Lung (tissue), 17 donors: ENCODE measurements at places on chromosomes 11 and 22.

- DNase-seq: no peak
These were observed 135.6 kb downstream of the RAB38 start for GRCh38 chr11:88039476-88040147.

DNA sequence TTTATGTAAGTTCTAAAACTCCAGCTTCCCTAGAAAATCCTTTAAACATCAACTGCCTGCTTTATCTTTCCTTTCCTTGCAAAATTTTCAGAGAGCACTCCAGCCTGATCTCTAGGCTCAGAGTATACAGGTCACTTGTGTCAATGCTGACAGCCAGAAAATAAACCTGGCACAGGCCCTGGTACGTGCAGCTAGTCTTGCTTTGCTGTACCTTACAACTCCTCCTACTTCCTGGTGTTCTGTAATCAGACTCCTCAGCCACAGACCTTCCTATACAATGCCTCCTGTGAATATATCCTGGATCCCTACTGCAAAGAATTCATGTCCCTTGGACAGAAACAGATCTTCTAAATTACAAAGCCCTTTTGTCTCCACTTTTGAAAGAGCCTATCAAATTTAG lies 24.2 kb upstream of the TMEM123 start:
- DNase-seq: peak; percentile 45

- peak; percentile 45 for DNase-seq
These were observed at the start of gene HOATZ for GRCh38 chr11:111514216-111515031. TSS of gene HOATZ (plus strand) at chr11:111514778. CDS start at chr11:111514785, 7 bp downstream.

DNA sequence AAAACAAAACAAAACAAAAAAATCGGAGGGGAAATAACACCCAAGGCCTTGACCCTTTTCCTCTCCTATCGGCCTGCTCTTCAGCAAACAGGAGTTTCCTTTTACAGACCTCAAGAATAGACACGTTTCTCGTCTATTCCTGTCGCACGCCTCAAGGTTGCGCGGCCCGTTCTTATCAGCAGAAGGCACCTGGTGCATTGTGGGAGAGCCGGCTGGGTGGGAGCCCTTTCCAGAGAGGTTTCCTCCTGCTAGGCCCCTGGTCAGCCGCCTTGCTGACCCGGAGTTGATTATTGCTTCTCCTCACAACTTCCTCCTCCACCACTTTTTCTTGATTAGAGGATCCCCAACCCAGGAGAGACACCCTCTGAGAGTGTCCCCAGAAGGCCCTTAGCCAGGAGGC lies 497.3 kb downstream of the MIAT start:
- DNase-seq: peak; percentile 37

- no peak for DNase-seq
These were observed 51.0 kb downstream of the SNX19 start for GRCh38 chr11:130865091-130865773.

- no peak for DNase-seq
These were observed 231.9 kb upstream of the ISX start for GRCh38 chr22:34834059-34834458.

- no peak for DNase-seq
These were observed 241.5 kb downstream of the DDX10 start for GRCh38 chr11:108906329-108906728.

DNA sequence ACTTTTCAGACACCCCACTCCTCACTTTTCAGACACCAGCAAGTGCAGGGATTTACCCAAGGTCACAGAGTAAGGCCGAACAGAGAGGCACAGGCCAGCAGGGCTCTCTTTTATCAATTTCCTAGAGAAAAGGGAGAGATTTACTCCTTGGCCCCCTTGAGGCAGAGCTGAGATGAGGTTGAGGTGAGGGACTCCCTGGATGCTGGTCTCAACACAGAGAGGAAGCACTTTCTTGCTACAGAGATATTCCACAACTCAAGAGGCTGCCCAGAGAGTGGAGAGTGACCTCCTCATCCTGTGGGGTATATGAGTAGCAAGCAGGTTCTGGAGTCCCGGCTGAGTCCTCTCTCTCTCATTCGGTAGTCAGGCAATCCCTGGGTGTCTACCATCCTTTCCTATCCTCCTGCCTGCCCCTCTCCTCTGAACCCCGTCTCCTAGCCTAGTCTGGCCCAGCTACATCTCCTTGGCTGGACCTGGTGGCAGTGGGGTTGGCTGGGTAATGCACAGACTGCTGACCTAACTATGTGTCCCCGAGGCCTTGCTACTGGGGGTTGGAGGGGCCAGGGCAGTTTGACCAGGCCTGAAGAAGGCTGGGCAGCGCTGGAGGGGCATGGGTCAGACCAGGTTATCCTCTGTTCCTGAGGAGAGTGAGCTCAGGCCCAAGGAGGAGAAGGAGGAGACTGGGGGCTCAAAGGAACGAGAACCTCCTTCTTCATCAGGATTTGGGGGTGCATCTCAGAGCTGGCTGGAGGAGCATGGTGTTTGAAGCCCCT lies 1.8 kb upstream of the ARHGEF17 start:
- no peak for DNase-seq

DNA sequence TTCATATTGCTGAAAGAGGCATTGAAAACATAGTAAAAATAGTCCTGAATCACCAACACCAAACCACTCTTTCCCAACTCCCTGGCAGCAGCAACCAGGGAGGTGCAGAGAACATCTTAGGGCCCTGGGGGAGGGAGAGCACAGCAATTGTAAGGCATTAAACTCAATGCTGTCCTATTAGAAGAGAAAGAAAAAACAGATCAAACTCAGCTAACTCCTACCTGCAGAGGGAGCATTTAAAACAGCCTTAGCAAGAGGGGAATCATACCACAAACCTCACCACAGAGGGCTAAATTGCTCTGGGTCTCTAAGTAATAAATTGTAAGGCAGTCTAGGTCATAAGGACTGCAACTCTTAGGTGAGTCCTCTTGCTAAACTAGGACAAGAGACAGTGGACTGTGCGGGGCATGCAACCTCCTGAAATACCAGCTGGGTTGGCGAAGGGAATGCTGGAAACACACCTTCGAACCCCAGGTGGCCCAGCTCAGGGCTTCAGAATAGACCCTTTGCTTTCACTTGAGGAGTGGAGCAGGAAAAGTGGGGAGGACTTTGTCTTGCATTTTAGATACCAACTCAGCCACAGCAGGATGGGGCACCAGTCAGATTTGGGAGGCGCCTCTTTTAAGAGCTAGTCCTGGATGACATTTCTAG lies 697.1 kb upstream of the FAT3 start:
- DNase-seq: no peak

- DNase-seq: no peak
These were observed 13.8 kb downstream of the ATP5MG start for GRCh38 chr11:118415062-118415738.

DNA sequence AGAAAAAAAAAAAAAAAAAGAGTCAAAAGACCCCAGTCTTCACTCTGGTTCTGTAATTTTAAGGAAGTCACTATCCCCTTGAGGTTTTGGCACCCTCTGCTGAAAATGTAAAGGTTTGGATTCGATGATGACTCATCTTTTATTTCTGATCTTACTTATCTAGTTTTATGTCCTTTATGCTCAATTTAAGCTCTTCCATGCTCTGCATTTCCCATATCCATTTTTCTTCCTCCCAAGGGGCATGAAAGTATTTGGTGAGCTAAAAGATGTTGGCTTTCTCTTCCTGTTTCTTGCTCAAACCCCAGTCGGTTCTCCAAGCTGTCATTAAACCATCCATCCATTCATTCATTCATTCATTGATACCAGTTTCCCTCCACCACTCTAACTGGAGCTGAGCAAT lies 61.0 kb upstream of the CDON start:
- DNase-seq: no peak

GRCh38 chr11:127108838-127109237 lies 108.3 kb upstream of the KIRREL3 start:
- no peak for DNase-seq

GRCh38 chr22:28142361-28142961 lies 223.4 kb upstream of the PITPNB start:
- DNase-seq: peak; percentile 28

- DNase-seq: peak; percentile 78
These were observed 7.3 kb downstream of the USP47 start for GRCh38 chr11:11848891-11849746.

GRCh38 chr22:26367402-26368245 lies 61.4 kb upstream of the ASPHD2 start:
- DNase-seq: peak; percentile 35

- DNase-seq: no peak
These were observed 138.0 kb upstream of the KIRREL3 start for GRCh38 chr11:127138613-127139012.

DNA sequence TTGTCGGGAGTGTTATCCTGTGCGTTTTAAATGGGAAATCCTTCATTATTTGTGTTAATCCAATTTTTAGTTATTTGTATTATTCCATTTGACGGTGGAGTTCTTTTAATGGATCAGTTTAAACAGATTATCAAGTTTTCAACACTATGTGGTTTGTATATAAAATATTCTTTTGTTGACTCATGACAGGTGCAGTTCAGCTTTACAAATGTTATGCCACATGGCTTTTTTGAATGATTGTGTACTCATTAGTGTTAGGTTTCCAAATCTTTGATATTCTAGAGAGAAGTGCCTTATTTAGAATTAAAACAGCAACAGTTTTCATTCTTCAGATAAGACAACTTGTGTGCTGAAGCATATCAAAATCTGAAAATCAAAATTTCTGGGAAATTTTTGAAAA lies 2.4 kb downstream of the JAM3 start:
- no peak for DNase-seq

DNA sequence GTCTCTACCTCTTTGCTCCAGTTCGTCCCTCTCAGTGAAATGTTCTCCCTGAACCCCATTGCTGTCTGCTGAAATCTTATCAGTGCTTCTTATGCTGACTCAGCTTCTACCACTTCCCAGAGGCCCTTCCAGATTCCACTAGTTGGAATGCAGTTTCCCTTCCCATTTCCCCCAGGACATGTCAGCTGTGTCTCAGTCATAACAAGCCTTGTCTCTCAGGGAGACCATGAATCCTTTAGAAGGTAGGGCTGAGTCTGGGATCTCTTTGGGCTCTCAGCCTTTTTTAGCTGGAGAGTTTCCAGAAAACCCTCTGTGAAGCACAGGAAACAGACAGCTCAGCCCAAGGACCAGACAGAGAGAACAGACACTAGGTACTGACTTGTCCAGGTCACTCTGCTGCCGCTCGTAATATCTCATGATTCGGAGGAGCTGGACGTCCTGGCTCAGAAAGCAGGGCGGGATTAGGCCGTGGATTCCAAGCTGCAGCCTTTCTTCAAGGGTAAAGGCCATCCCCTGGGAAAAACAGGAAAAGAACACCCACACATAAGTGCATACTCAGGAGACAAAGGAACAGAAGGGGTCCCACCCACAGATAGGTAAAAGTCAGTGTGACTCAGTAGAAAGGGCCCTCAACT lies 113.0 kb downstream of the ME3 start:
- DNase-seq: peak; percentile 30

GRCh38 chr11:128603003-128603696 lies 15.8 kb upstream of the ETS1 start:
- DNase-seq: no peak

DNA sequence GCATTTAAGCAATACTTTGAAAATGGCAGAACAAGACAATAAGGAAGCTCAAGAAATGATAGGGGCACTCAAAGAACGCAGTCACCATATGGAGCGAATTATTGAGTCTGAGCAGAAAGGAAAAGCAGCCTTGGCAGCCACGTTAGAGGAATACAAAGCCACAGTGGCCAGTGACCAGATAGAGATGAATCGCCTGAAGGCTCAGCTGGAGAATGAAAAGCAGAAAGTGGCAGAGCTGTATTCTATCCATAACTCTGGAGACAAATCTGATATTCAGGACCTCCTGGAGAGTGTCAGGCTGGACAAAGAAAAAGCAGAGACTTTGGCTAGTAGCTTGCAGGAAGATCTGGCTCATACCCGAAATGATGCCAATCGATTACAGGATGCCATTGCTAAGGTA lies 51.9 kb downstream of the SPECC1L start:
- no peak for DNase-seq

DNA sequence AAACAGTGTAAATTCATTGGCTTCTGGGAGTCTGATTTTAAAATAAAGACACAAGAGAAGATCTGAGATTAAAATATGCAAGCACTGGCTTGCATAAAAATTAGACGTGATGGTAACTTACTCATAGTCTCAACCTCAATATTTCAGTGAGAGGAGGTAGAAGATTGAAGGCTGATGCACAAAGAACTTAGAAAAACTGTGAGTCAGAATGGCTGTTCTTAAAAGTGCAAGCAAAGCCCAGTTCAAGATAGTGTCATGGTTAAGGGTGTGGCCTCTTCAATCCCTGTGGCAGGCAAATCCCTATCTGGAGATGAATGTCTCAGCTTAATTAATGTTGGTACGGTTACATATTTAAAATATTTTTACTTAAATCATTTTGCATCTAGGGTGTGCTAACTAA lies 33.6 kb upstream of the FIBIN start:
- DNase-seq: no peak

DNA sequence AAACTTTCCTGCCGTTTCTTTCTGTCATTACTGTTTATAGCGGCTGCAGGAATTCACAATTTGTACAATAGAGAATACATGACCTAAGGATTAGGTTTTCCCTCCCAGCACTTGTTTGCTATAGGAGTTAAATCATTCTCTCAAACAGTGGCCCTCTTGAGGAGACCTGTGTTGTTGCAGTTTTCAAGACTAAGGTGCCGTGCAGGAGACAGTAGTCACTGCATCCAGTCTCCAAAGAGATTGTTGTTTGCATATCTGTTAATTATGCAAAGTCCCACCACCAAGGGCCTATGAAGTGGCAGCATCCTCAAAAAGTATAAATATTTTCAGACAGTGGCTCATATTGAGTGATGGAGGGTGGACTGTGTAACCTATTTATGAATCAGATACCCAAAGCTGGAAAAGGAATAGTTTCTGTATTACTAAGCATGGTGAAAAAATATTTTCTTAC lies 2.3 kb downstream of the PRSS23 start:
- DNase-seq: peak; percentile 55

DNA sequence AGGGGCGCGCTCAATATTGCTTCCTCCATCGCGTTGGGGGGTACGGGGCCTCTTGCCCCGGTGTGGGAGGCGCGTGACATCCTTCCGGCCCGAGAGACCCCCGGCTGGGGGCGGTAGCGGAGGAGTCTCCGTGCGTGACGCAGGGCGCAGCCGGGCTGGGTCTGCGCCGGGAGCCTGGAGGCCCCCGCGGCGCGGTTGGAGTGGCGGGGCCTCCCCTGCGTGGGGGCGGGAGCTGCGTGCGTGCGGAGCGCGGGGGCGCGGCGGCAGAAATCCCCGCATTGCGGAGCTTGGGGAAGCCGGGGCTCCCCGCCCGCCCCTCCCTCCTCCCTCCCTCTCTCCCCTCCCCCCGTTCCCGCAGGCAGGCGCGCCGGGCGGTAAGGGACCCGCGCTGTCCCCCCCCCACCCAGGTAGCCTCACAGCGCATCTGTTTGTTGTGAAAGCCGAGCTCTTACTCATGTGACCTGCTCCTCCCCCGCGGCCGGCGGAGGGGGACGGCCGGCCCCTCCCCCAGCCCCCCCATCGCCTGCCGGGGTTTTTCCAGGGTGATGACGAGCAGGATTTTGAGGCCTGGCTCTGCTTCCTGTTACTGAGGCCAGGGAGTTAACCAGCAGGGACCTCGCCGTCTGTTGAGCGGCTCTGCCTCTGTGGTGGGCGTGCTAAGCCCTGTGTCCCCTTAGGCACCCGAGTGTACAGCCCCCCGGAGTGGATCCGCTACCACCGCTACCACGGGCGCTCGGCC lies 1.6 kb downstream of the PIM3 start:
- peak; percentile 90 for DNase-seq

GRCh38 chr22:28025333-28025732 lies 106.3 kb upstream of the PITPNB start:
- no peak for DNase-seq
